IMR-90 (cell line): ENCODE measurements at places on chromosomes 6 and 20.

DNA sequence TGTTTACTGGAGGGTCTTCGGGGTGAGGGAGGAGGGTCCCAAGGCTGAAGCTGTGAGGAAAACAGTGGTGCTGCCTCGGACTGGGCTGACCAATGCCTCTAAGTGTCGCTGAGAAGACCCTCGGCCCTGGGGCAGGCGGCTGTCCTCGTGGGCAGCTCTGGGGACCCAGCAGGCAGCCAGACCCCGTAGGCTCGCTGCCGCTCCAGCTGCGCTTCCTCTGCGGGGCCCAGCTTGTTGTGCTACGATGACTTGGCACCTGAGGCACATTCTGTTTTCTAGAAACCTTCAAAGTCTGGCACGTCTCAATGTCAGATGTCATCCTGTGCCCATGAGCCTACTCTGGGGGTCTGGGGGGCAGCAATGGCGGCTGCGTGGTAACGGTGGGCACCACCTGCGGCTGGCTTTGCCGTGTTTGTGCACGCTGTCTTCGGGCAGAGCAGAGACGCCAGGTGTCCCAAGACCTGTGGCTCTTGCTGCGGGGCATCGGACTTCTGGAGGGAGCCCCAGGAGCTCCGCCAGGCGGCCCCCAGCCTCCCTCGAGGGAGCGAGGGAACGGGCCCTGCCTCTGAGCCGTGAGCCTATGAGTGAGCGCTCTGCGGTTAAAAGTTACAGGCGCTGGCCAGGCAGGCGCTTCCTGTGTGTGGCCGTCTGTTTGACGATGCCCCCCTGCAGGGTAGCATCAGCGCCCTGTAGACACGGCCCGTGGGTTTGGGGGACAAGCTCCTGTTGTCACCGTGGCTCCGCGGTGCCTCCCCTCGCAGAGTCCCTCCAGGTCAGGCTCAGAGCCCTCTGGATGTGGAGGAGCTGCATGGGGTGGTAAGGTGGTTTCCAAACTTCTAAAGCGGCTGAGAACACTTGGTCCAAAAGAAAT is 6.8 kb downstream of the SLC17A9 start:
- DNase-seq: no peak

GRCh38 chr6:125375013-125375412 is 73.2 kb upstream of the HDDC2 start:
- no peak for DNase-seq

DNA sequence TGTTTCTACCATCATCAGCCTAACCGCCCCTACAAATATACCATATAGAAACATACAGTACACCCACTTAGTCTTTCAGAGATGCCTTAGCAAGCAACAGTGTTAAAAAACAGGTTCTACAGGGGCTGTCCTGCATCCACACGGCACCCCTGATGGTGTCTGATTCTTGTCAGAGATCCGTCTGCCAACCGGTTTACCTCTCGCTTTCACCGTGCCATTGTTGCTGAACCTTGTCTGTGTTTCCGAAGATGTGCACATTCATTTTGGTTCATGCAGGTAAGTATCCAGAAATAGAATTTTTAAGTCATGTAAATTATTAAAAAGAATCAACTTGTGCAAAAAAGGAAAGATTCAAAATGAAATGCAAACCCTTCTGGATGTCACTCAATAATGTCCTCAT is 52.9 kb downstream of the EPHA7 start:
- DNase-seq: no peak

- DNase-seq: no peak
Observed at GRCh38 chr20:31948008-31948407, 3.8 kb downstream of the PDRG1 start.

DNA sequence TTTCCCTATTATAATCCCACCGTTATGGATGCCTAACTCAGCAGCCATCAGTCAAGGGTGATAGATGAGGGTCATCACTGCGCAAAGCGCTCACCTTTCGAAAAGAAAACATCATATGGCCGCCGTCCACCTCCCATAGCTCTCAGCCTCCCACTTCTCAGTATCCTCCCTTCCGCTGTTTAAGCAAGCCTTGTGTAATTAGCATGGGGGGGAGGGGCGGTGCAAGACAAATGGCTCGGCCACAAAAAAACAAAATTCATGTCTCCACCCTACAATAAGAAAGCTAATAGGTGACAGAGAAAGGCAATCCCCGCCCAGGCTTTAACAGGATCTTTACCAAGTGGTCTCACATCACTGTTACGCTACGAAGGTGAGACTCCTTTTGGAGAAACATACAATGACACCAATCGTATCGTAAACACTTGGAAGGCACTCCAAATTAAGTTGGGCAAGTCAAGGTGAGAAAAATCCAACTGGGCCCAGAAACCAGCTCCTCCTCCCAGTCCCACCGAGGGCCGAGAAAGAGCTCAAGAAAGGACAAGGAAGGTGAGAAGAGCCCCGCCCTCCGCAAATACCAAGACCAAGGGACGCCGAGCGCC is 645 bp downstream of the DDX39B start:
- DNase-seq: peak; percentile 50

DNA sequence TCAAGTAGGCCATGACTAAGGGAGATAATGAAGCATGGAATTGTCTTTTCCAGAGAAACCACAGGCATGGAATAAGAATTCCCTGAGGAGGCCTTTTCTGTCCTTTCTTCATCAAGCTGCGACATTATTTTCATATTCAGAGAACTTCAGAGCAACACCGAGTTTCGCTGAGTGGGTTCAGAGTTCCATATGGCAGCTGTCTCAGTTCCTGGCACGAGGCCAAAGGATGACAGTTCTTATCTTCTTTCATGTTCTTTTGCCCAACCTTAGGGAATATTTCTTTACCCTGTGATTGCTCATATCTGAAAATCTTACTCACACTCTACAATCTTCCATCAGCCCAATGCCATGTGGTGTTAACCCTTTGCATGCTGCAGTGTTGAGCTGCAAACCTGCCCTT is 135.3 kb upstream of the BMP2 start:
- DNase-seq: no peak
